ENCODE measurements at places on chromosomes 3 and 15.

- no peak for DNase-seq
These were observed 757 bp downstream of the PAQR5 start for GRCh38 chr15:69299451-69299886.

DNA sequence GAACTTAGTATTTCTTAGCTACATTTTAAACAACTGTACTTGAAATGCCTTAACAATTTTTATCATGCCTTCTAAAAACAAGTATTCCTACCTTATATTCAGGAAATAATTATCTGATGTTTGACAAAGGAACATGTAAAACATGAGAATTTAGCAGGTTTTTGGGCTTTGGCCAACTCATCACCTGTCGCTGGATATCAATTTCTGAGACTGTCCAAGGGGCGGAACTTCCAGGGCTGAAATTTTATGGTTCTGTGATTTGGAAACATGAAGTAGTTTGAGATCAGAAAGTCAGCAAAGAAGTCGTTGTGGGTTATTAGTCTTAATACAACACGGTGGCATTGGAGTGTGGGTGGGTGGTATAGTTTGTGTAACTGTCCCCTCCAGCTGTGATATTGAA is 282.2 kb upstream of the LRRN1 start:
- DNase-seq, result no peak

DNA sequence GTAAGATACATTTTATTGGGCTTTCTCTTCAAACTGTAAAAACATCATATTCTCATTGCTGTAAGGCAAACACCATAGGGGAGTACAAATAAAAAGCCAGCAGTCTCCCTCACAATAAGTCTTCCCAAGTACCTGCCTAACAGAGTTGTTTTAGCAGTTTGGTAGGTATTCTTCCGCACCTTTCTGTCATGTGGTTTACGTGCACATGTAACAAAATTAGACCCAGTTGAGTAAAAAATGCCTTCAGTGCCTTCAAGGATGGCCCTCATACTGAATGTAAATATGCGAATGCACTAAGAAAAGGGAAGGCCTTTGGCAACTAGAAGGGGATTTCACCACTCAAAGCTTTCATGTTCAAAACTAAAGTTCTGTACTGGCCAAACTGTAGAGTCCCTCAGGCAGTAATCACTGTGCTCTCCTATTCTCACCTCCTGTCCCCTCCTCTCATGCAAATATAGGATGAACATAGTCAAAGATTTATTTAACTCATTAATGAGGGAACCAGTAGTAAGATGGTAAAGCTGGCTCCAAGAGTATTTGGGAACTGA is 26.4 kb downstream of the USP3 start:
- DNase-seq, result no peak

DNA sequence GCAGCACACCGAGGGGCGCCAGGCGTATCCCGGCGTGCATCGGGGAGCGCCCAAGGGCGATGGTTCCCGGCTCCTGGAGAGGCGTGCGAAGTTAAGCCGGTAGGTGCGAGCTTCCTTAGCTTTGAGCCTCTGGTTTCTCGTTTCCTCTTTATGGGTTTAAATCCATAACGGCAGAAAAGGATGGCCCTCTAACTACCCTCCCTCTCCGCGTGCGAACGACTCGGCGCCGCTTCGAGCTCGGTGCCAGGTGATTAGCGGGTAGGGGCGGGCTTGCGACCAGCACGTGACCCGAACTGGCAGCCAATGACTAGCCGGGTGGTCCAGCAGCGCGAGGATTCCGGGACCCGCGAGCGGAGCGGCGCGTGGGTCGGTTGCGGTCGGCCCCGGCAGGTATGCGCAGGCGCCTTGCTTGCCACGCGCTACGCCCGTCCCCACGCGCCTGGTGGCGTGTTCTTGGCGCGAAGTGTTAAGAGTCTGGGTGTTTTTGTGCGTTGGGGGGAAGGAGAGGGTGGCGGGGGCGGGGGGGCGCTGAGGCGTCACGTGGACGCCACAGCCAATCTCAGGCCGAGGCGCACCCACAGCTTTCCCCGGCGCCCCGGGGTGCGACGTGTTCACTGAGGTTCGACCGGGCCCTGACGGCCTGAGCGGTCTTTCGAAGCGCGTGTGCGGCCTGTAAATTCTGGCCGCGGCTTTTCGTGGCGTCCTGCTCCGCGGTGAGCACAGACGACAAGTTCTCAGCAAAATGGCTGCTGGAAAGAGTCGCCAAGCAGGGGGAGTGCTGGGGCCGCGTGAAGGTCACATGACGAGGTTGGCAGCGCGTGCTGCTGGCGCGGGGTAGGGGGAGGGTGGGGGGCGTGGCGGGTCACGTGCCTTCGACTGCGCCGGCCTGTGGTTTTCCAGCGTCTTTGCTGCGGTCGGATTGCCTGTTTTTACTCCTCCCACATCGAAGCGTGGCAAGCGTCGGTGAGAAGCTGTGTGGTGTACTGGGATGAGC is 38.7 kb upstream of the MGA start:
- no peak for DNase-seq

GRCh38 chr15:78390826-78391225 is 47.2 kb upstream of the IREB2 start:
- DNase-seq, result peak; percentile 62

GRCh38 chr3:156843071-156843808 is 17.1 kb downstream of the LEKR1 start:
- DNase-seq, result no peak

GRCh38 chr15:33706173-33706572 is 262.1 kb upstream of the CHRM5 start:
- DNase-seq, result no peak

DNA sequence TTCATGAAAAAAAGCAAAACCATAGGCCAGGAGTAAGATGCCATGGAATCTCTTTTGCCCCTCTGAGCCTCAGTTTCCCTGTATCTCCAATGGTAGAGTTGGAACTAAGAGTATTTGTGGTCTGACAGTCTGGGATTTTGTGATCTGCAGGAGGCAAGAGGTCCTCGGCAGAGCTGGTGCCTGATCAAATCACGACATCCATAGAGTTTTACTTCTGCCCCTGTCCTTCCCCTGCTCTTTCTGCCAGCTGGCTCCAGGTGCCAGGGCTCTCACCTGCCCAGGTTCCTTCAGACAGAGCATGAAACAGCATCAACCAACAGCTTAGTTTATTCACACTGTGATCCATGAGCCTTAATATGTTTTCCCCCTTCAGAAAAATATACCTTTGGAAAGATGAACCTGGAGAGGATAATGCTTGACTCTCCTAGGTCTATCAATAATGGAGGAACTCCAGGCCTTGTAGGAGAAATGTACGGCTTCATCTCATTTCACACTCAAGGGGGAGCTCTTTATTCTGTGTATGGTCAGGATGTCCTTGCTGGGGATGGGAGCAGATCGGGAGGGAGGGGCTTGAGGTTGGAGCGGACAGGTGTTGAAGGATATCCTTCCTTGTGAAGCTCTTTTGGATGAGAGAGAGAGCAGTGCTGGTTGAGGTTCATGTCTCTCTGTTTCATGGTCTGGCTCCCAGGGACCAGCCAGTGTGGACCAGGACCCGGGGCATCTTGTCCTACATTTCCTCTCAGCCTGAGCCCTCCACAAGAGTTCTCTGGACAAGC is 309.9 kb downstream of the RPLP1 start:
- no peak for DNase-seq

- peak; percentile 13 for DNase-seq
These were observed 87.3 kb upstream of the C15orf61 start for GRCh38 chr15:67433495-67434099.

DNA sequence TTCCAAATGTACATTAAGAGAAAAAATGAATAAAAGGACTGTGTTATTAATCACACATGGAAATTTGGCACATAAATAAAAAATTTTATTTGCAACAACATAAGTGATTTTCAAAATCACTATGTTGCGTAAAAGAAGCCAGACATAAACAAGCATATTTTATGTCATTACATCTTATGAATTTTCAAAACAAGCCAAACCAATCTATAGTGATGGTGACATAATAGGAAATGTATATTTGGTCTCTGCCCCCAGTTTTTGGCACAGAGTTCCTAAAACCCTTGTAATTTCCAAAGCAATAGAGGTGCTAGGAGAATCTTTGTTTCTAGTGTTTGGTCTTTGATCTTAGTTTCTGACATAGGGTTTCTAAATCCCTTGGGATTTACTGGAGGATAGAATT is 543.3 kb downstream of the ZBBX start:
- no peak for DNase-seq

DNA sequence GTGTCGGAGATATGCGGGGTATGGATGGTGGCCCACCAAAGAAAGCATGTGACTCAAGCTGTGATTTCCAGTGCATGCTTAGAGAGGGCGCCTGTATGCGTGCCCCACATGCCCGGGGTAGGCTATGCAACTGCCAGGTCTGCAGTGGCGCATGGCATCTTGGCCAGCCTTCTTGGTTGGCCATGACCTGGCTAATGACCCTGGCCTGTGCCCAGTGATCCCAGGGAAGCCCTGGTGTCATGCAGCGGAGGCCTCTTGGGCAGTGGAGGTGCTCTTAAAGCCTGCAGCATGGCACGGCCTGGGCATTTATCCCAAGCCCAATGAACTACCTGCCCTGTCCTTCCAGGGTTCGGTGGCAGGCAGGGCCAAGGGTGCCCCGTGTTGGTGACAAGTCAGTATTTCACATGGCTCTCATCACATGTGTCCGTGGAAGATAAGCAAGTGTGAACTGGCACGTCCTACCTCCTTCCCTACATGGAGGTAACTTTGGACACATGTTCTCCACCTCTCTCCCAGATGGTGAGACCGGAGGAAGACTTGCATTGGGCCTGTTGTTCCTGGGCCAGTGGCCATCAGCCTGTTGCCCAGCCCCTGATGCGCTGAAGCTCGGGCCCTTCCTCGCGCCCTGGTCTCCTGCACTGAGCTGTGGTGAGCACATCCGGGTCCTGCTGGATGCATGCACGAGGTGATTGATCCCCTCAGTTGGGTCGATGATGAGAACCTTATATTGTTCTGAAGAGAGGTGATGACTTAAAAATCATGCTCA is 192.0 kb downstream of the UBE3A start:
- DNase-seq, result no peak

DNA sequence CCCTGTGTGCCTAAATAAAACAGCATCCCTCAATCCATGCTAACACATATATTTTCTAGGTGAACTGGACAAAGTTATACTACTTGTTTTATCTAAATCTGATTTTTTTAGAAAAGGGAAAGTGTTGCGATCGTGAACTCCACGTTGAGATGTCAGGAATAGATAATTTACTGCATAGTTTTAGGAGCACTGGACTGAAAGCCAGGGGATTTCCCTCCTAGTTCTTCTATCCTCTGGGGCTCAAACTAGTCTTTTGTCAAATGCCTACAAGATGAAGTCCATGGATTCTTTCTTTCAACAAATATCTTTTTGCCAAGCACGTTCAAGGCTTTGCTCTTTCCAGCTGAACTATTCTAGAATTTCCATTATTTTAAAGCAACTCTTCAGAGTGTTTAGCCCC is 617 bp upstream of the HPS3 start:
- DNase-seq, result no peak

GRCh38 chr15:99680276-99680675 is 53.0 kb downstream of the LYSMD4 start:
- no peak for DNase-seq

DNA sequence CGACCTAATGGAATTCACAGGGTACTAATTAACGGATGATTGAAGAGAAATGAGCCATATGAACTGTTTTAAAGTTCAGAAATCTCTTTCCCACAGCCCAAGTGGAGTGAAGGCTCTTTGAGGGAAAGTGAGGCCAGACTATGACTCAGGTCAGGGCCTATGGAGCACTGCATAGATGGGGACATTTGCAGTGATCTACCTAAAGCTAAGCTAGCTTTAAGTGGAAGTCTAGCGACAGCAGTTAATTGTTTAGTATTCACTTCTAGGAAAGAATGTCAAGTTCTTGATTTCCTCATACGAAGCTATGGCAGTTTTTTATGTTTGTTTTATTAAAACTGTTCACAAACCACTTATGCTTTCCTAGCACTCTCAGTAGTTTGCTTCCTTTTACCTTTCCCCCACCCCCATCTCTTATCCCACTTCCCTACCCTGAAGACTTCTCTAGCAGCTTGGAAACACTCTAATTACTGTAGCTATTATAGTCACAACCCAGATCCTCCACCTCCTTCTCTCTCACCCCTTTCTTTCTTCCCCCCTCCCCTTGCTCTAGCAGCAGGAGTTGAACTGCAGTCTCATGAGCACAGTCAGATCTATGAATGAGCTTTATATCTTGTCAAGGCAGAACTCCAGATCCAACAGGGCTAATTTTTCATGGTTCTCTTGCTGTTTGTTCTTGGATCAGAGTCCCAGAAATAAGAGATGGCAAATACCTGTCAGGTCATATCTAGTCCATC is 6.2 kb downstream of the ZNF609 start:
- no peak for DNase-seq

- no peak for DNase-seq
These were observed 31.7 kb upstream of the UTS2B start for GRCh38 chr3:191362037-191362436.

- no peak for DNase-seq
These were observed 127.3 kb downstream of the PPM1L start for GRCh38 chr3:160883373-160883772.

GRCh38 chr3:66253790-66254620 is 33.2 kb downstream of the SLC25A26 start:
- no peak for DNase-seq

GRCh38 chr15:68479406-68479805 is 47.4 kb upstream of the ITGA11 start:
- peak; percentile 98 for DNase-seq

- no peak for DNase-seq
These were observed 36.3 kb downstream of the SERPINI2 start for GRCh38 chr3:167437428-167438139.

GRCh38 chr15:57873564-57874209 is 167.2 kb downstream of the POLR2M start:
- DNase-seq, result no peak

All from AG09309 (cell line).